Stimulated activated CD8-positive, alpha-beta memory T cell treated with anti-CD3 and anti-CD28 coated beads, Interleukin-12 subunit alpha, Interleukin-12 subunit beta, amount 100 ng/mL, for 4 hours (primary cell): ENCODE measurements at places on chromosomes 2 and 18.

DNA sequence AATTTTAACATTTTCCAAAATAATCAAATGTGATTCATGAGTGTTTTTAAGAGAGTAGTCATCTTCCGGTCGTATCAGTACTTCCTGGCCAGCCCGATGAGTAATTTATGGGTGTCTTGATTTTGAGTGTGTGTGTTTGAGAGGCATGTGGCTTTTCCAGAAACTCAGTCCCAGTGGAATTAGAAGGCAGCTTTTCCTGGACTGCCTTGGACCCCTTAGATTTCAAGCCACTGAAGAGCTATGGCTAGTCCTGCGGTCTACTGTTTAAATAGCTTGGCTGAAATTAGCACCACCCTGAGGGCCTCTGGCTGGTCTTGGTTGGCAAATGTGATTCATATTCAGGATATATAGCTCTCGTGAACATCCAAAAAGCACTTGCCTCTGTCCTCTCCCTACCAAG, 59.4 kb downstream of the HK2 start:
- no peak for DNase-seq

GRCh38 chr18:23529604-23530003, 26.3 kb downstream of the RMC1 start:
- no peak for DNase-seq

DNA sequence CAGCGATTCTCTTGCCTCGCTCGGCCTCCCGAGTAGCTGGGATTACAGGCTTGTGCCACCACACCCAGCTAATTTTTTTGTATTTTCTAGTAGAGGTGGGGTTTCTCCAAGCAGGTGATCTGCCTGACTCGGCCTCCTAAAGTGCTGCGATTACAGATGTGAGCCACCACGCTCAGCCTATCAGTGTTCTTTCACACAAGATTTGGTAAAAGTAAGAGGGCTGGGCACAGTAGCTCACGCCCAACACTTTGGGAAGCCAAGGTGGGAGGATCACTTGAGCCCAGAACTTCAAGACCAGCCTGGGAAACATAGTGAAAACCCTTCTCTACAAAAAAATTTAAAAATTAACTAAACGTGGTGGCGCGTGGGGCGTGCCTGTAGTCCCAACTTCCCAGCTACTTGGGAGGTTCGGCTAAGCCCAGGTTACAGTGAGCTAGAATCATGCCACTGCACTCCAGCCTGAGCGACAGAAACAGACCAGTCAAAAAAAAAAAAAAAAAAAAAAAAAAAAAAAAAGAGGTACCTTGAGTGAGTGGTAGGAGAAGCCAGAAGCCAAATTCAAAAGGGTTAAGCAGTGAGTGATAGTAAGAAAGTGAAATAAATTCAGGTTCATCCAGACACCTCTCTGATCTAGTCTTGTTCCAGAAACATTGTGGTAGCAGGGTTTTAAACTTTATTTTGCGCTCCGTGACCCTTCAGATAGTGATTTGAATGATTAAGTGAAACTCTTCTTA, 981 bp downstream of the MRPL53 start:
- no peak for DNase-seq

- DNase-seq: no peak
Observed at GRCh38 chr2:64017811-64018700, 1.2 kb downstream of the VPS54 start.

DNA sequence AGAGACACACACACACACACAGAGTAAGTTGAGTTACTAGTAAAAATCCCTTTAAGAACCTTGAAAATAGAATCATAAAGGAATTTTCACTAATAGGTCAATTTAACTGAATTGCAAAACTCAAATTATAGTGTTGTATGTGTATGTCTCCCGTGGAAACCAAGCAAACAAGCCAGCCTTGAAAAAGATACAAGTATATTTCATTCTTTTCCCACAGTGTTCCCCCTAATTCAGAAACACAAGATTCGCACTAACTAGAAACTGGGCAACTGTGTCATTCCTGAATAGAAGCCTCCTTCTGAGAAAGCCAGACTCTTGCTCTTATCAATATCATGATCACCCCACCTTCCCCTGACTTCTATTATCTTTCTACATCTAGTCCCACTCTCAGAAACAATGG, 229.5 kb downstream of the PIEZO2 start:
- DNase-seq: no peak

- DNase-seq: no peak
Observed at GRCh38 chr2:99205491-99205890, 24.5 kb downstream of the MRPL30 start.

DNA sequence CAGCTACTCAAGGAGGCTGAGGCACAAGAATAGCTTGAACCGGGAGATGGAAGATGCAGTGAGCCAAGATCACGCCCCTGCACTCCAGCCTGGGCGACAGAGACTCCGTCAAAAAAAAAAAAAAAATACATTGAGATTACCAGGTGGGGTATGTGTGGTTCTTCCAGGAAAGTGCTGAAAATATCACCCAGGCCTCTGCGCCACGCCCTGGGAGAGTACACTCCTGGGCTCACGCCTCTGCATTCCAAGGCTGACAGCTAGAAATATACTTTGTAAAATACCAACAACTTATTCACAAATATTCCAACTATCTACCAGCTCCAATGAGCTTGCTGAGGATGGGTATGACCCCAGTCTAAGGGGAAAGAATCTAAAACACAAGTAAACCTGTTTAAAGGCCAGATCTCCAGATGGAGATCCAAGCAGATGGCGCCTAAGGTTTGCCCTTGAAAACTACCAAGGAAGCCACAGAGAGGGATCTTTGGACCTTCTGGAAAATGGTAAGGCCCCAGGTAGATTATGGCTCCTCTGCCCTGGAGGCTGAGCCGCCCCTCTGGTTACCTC, 21.6 kb upstream of the B3GNT7 start:
- DNase-seq: no peak

DNA sequence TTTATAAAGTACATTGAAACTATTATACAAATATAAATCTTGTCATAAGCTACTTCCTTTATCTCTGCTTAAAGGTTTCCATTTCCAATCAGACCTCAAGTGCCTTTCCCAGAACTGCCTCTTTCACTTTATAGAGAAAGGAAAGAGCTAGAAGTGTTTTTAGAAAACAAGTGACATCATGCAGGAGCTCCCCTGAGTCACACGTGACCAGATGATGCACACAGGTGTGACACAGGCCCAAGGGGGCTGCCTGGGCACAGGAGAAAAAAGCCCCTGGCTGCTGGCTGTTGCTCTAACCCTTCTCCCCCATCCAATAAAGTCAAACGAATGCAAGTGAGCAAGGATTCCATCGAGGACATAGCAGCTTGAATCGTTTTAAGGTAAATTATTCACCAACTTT, 21.4 kb upstream of the SH3BP4 start:
- DNase-seq: no peak

DNA sequence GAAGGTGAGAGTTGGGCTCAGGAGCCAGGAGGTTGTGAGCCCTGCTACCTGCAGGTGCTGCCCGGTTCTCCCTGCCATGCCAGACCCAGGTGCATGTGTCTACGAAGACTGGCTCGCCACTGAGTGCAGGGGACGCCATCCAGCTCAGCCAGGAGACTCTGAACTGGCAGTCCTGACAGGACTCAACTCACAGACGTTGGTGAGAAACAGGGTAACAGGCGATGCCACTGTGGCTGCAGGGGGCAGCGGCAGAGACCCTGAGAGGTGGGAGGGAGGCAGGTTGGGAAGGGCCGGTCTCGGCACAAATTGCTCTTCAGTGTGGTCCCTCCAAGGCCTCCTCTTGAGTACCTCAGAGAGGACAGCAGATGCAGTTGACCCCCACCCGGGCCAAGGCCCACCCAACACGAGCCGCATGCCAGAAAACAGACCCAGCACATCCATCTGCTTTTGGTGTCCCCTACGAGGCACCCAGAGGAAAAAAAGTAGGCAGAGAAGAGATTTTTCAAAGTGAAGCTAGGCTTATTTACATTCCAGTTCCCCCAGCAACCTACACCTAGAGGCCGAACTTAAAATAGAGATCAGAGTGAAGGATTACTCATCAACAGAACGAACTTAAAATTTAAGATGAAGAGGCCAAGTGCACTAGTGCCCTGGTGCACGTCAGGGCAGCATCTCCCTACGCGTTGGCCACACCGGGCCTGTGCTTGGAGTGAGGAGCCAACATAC, 184.8 kb downstream of the SEPTIN10 start:
- no peak for DNase-seq

DNA sequence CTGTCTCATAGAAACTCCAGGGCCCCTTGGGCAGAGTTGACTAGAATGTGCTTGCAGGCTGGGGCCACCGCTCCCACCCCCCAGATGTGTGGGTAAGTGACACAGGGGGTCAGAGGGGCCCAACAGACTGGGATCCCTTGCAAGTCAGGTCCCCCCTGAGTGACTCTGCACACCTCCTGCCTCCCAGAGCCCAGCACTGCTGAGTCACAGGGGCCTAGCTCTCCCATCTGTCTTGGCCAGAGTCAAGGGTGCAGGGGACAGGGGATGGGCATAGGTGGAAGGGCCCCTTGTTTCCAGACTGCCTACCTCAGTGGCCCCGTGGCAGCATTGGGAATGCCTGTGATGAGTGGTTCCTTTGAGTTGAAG, 11.4 kb downstream of the SH2D6 start:
- no peak for DNase-seq

- DNase-seq: no peak
Observed at GRCh38 chr2:10760794-10761504, 39.5 kb downstream of the ATP6V1C2 start.

- no peak for DNase-seq
Observed at GRCh38 chr2:20584399-20585358, 66.2 kb downstream of the HS1BP3 start.

- no peak for DNase-seq
Observed at GRCh38 chr18:66324616-66325015, 279.3 kb downstream of the CDH19 start.

DNA sequence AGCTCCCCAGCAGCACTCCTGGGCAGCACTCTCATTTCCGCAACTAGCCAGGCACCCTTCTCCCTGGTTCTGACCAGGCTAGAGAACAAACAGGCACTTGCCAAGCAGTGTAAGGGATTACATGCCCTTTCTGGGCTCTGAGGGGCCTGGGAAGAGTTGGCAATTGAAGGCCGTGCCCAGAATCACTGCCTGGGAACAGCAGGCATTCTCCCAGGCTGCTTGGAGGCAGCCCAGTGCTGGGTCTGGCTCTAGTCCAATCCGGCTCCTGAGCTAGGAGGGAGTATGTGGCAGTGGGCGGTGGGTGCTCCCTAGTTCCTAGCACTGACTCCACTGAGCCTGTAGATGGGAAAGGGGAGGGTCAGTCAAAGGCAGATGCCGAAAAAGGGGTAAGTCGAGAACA, 34.1 kb upstream of the SP3 start:
- DNase-seq: no peak

- no peak for DNase-seq
Observed at GRCh38 chr2:202718614-202719013, 83.8 kb downstream of the FAM117B start.

DNA sequence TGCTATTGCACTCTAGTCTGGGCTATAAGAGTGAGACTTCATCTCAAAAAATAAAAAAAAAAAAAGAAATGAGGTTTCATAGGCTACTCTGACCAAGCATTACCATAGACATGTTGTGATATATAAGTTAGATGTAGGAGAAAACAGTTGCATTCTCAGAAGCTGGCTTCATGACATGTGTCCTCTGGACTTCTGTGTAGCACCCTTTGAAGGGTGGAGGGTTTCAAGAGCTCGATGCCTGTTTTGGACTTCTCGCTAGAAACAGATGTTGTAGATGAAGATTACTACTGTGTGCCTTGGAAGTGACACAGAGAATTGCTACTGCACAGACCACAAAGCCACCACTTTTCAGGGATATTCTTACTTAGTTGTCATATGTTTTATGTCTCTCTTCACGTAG, 91.0 kb downstream of the TMEM247 start:
- no peak for DNase-seq

DNA sequence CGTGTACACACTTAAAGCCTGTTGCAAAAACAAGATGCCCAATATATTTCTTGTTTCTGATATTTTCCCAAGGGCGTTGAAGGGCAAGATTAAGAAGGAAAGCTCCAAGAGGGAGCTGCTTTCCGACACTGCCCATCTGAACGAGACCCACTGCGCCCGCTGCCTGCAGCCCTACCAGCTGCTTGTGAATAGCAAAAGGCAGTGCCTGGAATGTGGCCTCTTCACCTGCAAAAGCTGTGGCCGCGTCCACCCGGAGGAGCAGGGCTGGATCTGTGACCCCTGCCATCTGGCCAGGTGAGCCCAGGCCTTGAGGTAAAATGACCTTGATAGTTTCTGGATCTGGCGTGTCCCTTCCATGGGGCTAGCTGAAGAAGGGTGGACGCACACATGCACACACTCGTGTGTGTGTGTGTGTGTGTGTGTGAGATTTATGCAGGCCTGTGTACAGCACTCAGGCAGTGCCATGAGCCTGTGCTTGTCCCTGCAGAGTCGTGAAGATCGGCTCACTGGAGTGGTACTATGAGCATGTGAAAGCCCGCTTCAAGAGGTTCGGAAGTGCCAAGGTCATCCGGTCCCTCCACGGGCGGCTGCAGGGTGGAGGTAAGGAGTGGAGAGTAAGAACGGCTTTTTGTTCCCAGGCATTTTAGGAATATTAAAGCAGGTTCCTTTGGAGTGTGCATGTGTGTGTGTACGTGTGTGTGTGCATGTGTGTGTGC, 23.6 kb downstream of the MLPH start:
- no peak for DNase-seq

DNA sequence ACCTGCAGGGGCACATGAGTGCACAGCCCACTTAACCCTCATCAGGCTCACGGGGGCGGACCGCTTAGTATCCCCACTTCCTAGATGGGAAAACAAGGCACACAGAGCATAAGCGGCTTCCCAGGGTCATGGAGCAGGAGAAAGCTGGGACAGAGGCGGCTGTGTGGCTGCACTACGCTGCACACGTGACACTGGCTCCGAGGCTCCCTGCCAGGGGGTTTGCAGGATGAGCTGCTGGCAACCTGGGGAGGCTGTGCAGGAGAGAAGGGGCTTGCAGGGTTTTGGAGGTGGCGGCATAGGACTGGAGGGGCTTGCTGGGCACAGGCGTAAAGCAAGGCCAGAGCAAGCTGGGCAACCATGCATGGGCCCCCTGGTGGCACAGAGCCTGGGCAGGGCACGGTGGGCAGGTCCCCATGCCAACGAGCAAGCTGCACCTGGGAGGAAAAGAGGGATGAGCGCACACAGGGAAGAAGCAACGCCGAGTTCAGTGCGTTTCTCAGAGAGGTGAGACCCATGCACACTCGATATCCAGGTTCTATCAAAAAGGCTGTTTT, 268.6 kb downstream of the HDAC4 start:
- no peak for DNase-seq

DNA sequence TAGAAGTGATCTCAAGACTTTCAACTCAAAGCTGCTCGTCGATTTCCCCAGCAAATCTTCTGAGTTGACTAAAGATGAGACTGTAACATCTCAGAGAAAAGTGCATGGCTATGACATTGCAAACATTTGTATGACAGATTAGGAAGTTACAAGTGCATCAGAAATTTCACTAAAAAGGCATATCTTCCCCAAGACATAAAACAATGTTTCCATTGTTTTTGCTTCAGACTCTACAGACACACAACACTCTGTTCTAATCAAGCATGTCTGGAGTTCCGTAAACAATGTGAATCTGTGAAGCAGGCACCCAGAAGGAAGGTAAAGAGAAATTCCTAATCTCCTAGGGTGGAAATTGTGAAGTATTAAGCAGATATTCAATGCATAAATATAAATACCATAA, 144.6 kb upstream of the LYPD1 start:
- DNase-seq: no peak
